ENCODE measurements at places on chromosomes 2 and 18. TPM values are rescaled to one million over a fixed set of nuclear protein-coding genes. Genes with fewer than 3 reads are reported as not detected.

DSC1 gene
- total RNA-seq: not detected

MLPH gene
- 6.1 TPM for total RNA-seq

PPM1B gene
- total RNA-seq: 32.5 TPM

LIPG gene
- total RNA-seq: 1.5 TPM

RAMP1 gene
- 176 TPM for total RNA-seq

RAPH1 gene
- total RNA-seq: 58.9 TPM

UGT1A10 gene
- total RNA-seq: not detected

FSIP2 gene
- total RNA-seq: 1.7 TPM

SKOR2 gene
- not detected for total RNA-seq

THUMPD2 gene
- 7.7 TPM for total RNA-seq

KCNS3 gene
- 0.41 TPM for total RNA-seq

DCTN1 gene
- 161 TPM for total RNA-seq

IRS1 gene
- total RNA-seq: 12.4 TPM

IL37 gene
- total RNA-seq: not detected

RBKS gene
- total RNA-seq: 0.49 TPM

BCL2 gene
- total RNA-seq: 4.2 TPM

SIX3 gene
- total RNA-seq: not detected

ATOH8 gene
- total RNA-seq: 2.7 TPM

WNT10A gene
- not detected for total RNA-seq

KYNU gene
- total RNA-seq: not detected

ASXL2 gene
- 27.1 TPM for total RNA-seq

KLHL29 gene
- 8.0 TPM for total RNA-seq

EIF5B gene
- total RNA-seq: 46.3 TPM

CLEC4F gene
- total RNA-seq: not detected

ZNF236 gene
- 16.1 TPM for total RNA-seq

DSG4 gene
- not detected for total RNA-seq

BZW1 gene
- 191 TPM for total RNA-seq

KHK gene
- total RNA-seq: 1.3 TPM
